GOT3 (cell line): ENCODE measurements at places on chromosomes 3 and 15.

DNA sequence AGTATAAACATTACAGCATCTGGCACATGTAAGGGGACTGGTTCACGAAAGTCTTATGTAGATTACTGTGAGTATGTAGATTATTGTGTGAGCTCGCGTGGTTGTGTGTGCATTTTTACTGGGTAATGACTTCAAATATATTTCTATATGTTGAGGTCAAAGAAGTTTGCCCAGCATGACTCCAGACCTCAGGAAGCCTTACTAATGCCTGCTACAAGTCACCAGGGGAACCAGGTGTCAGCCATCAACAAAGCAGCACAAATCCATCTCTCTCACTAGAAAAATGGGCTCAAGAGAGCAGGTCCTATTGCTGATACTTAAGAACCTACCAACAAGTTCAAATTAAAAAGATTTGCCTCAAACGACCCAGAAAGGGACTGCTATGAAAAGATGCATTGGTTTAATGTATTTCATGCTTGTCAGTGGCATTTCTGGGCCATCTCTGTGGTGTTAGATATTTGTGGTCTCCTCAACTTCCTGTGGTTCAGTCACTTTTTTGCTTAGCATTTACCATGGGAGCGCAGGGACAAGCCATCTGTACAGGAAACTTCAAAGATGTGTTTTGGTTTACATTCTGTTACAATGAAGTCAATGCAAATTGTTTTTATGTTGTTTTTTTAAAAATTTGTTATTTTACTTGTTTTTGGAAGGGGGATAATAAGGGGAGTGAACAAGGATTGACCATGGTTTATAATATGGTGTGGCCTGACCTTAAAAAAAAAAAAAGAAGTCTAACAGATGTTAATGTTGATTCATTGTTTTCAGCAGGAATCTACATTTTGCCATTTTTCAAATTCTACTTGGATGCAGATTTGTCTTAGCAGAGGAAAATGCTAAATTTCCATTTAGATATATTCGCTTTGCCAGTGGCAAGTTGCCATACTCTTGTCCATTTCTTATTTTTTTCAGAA lies 172.1 kb upstream of the ADAMTS9 start:
- DNase-seq: no peak

GRCh38 chr3:127485396-127486170 lies 105.0 kb downstream of the TPRA1 start:
- no peak for DNase-seq

GRCh38 chr15:79481793-79482192 lies 49.7 kb downstream of the MINAR1 start:
- DNase-seq: no peak

DNA sequence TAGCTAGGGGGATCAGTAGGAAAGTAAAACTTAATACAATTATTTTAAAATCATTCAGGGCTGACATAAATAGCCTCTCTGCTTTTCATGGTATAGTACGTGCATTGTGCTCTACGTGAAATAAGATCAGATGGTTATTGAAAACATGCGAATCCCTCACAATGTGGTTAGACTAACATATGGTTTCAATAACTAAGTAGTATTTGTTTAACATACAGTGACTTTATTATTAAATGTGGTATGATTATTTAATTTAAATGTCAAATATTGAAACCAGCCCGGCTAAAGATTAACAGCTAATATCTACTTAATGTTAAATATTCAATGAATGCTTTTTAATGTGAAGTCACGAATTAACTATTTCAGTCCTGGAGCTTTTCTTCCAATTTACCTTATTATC lies 473.9 kb upstream of the THBS1 start:
- DNase-seq: no peak

- no peak for DNase-seq
Measured at GRCh38 chr3:182005219-182005618, 293.5 kb downstream of the SOX2 start.
